Endothelial cell of umbilical vein (primary cell): ENCODE measurements at places on chromosomes 12 and 14.

GRCh38 chr14:79515158-79515557 is 696.1 kb downstream of the DIO2 start:
- DNase-seq: no peak

GRCh38 chr14:59132796-59133494 is 55.5 kb upstream of the DAAM1 start:
- peak; percentile 31 for DNase-seq

DNA sequence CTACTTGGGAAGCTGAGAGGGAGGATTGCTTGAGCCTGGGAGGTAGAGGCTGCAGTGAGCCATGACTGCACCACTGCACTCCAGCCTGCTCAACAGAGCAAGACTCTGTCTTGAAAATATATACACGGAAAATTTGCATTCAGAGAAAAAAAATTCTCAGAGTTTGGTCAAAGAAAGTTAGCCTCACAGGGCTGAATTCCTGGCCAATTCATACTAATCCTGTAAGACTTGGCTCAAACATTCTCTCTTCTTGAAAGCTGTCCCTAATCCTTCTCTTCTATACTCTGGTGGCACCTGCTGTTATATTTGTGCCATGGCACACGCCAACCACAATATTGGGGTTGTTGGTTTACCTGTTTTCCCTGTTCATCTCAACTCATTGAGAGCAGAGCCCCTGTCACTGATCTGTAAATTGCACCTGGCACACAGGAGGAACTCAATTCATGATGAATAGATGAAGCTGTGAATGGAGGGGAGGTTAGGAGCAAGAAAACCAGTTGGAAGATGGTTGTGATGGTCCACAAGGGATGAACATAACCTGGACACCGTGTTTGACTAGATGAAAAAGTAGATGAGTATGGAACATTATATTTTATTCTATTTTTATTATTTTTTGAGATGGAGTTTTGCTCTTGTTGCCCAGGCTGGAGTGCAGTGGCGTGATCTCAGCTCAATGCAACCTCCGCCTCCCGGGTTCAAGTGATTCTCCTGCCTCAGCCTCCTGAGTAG is 36.8 kb upstream of the SPTSSA start:
- peak; percentile 6 for DNase-seq

GRCh38 chr14:58826845-58827686 is 189.3 kb downstream of the DACT1 start:
- no peak for DNase-seq

DNA sequence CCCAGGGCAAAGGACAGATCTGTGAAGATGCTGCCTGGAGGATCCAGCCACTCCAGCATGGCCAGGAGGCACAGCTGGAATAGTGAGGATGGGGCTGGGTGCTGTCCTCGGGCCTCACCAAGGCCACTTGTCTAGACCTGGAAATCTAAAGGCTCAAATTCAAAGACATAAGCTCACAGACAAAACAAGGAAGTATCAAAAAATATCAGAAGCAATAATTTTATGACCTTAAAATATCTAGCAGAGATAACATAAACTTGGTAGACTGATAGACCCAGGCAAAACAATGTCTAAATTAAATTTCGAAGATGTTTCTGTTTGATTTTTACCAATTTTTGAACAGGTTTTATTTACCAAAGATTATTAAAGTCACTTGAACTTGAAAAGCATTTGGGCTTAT is 22.6 kb upstream of the MMP19 start:
- no peak for DNase-seq

DNA sequence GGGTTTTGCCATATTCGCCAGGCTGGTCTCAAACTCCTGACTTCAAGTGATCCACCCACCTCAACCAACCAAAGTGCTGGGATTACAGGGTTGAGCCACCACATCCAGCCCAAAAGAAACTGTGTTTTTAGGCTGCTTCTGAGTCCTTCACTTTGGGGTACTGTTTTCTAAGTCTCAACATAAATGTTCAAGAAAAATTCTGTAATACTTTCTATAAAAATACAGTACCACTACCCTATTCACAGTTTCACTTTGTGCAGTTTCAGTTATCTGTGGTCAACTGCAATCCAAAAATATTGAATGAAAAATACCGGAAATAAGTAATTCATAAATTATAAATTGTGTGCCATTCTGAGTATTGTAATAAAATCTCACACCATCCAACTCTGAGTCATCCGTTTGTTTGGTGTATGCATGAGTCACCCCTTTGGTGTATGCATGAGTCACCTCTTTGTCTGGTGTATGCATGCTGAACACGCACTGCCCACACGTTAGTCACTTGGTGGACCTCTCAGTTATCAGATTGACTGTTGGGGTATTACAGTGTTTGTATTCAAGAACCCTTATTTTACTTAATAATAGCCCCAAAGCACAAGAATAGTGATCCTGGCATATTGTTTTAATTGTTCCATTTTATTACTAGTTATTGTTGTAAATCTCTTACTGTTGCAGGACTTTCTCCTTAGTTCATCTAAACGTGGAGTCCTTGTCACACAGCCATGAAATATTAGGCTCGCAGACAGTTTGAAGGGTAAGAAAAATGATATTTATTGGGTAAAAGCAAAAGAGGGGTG is 190.2 kb downstream of the FSCB start:
- peak; percentile 47 for DNase-seq

GRCh38 chr14:50395448-50395847 is 1.2 kb downstream of the CDKL1 start:
- no peak for DNase-seq

DNA sequence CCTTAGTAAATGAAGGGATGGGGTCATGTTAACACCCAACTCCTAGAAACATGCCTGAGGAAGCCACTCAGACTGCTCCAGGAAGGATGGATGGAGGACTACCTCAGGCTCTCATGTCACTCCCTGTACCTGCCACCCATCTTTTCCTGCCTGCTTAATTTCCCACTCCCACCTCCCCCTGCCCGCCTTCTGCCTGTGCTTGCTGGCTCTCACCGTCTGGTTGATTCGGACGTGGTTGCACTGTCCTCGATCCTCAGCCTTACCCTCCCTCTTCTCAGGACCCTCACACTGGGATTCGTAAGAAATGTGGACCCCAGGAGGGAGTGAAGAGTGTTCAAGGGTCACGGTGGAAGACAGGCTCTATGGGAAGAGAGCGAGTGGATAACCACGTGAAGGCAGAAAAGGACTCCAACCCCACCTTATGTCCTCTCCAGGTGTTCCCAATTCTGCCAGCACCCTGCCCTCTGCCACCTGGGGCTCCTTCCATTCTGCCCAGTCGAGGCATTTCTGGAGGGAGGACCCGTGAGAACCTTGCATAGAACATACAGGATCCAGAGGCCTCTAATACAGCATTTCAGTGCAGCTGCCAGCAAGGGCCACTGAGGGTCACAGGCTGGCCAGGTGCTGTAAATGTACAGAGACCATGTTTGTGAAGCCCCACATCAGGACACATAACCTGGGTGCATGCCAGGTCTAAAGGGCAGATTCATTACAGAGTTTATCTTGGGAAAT is 12.9 kb downstream of the ITGB7 start:
- no peak for DNase-seq

GRCh38 chr12:64937452-64937851 is 113.0 kb downstream of the TBC1D30 start:
- DNase-seq: no peak

DNA sequence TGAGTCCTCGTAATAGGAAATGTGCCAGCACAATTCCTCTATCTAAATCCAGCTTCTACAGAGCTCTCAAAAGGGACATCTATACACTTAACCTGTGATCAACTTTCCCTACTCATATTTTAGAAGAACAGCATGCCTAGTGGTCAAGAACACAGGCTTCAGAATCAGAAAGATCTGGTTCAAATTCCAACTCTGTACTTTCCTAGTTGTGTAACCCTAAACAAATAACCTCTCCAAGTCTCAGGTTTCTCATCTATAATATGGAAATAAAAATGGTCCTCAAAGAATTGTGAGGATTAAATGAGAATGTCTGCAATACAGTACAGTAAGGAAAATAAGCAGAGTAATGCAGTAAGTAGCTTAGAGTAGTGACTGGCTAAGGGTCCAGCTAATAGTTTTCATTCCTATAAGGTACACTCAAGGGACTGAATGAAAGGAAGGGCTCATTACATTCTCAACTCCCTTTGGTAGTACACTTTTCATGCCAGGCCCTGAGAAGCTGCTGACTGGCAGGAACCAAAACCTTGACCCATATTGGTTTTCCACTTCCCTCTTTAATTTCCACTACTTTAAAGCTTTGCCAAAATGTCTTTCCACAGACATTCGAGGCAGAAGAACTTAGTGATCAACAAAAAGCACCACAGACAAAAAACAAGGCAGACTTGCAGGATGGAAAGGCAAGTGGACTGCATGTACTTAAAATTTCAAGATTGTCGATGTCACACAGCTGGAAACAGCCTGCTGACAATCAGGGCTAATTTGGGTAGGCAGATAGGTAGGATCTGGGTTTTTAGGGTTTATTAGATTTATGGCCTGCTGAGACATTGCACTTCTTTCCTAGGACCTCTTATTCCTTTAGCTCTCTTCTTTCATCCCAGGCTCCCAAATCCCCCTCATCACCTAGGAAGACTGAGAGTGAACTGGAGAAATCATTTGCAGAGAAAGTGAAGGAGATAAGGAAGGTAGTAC is 4.3 kb downstream of the CCDC196 start:
- no peak for DNase-seq

GRCh38 chr14:75370416-75371205 is 57.2 kb upstream of the JDP2 start:
- no peak for DNase-seq

DNA sequence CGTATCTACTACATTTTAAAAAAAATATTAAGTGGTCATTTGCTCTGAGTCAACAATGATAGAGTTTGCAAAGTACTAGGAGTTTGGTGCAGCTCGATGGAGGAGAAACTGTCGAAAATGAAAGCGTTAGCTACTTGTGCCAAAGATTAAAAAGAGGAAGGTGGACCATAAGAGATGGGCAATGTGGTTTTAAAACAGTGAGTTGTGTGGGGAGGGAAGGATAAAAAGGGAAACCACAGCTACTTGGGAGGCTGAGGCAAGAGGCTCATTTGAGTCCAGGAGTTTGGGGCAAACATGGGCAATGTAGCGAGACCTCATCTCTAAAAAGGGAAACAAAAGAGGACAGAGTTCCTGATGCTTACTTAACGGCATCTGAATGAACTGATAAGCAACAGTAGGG is 18.2 kb upstream of the STRAP start:
- no peak for DNase-seq

GRCh38 chr12:47156167-47156736 is 76.5 kb upstream of the AMIGO2 start:
- peak; percentile 58 for DNase-seq

- no peak for DNase-seq
Measured at GRCh38 chr12:27206801-27207502, 37.1 kb upstream of the STK38L start.

DNA sequence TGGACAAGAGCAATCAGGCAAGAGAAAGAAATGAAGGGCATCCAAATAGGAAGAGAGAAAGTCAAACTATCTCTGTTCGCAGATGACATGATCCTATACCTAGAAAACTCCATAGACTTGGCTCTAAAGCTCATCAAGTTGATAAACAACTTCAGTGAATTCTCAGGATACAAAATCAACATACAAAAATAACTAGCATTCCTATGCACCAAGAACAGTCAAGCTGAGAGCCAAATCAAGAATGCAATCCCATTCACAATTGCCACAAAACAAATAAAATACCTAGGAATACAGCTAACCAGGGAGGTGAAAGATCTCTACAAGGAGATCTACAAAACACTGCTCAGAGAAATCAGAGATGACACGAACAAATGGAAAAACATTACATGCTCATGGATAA is 417.5 kb upstream of the ATP2B1 start:
- DNase-seq: no peak

DNA sequence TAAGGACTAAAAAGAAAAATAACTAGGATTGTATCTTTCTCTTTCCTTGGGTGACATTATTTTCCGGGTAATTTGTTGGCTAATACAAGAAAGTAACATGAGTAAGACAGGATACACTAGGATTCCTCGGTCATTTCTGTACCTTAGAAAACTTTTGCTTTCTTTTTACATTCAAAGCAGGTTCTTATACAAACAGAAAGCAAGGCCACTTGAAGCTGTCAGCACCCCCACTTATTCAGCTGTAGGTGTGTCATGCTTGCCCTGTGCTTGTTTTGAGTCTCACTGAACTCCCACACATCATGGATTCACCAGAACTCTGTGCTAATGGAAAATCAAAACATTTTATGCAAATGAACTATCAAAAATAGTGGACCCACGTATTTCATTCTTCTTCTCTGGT is 266.8 kb upstream of the CLEC14A start:
- DNase-seq: no peak

GRCh38 chr14:49641697-49642129 is 6.7 kb upstream of the DNAAF2 start:
- DNase-seq: no peak

GRCh38 chr12:47941871-47942613 is 21.4 kb upstream of the TMEM106C start:
- no peak for DNase-seq

DNA sequence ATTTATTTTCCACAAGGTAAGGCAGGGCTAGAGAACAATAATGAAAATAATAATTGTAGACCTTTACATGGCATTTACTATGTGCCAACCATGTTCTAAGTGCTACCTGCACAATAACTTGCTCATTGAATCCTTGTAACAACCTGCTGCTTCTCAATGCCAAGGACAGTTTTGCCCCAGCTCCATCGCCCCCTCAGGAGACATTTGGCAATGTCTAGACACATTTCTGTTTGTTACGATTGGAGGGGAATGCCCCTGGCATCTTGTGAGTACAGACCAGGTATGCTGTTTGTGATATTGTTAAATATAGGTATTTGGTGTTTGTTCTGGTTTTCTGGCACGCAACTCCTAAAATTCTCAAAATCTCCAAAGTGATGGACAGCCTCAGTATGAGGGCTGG is 8.1 kb upstream of the ATXN2 start:
- no peak for DNase-seq
